ENCODE measurements at places on chromosomes 4 and X.

- DNase-seq = no peak
Observed at GRCh38 chrX:76202471-76202870, 29.6 kb downstream of the PBDC1 start.

DNA sequence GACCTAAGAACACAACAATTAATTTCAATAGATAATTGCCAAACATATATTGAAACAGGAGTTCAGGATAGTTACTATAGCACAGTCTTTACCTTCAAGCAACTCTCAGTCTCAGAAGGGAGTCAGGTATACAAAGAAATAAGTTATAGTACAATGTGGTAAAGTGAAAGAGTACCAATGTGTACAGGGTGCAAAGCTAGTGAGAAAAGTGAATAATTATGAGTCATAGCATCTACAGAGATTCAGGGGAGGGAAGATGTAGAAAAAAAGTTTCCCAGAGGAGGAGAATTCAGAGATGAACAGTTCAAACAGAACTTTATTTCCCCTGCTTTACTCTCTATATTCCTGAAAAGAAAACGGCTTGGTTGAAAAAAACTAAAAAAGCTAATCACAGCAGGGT lies 22.7 kb upstream of the DKK2 start:
- no peak for DNase-seq

DNA sequence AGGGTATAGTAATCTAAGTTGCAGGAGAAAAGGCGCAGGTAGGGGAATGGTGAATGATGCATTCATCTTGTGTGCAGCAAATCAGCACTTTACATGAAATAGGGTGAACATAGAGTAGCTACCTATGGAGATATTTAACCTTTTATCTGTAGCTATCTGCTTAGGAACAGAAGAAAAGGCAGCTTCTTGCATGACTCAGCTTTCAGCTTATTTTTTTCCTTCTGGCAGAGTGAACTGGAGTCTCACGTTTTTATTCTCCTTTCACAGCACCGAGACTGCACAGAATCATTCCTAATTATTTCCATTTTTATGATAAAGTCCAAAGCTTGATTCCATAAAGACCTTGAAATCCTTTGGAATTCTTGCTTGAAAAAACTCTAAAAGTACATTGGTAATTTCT lies 4.8 kb upstream of the SCOC start:
- no peak for DNase-seq

- DNase-seq = no peak
Observed at GRCh38 chrX:32998776-32999175, 212.6 kb downstream of the DMD start.

DNA sequence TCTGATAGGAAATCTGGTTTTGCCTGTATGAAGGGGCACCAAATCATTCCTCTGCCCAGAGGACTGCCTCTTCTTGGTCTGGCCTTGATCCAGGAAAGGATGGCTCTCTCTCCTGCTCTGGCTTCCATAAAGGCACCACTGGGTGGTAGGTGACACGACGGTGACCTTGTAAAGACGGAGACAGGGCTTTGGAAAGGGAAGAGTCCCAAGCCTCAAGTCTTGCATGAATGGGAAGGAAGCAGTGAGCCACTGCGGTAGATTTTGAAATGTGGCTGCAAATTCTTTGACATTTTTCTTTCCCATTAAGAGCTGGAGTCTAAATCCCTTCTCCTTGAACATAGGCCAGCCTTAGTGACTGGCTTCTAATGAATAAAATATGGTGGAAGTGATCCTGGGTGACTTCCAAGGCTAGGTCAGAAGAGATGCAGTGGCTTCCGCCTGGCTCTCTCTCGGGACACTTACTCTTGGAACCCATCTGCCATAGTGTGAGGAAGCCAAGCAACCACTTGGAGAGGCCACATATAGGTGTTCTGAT lies 347.4 kb downstream of the BCOR start:
- no peak for DNase-seq

GRCh38 chr4:21415728-21416127 lies 532.8 kb downstream of the KCNIP4 start:
- DNase-seq = no peak

DNA sequence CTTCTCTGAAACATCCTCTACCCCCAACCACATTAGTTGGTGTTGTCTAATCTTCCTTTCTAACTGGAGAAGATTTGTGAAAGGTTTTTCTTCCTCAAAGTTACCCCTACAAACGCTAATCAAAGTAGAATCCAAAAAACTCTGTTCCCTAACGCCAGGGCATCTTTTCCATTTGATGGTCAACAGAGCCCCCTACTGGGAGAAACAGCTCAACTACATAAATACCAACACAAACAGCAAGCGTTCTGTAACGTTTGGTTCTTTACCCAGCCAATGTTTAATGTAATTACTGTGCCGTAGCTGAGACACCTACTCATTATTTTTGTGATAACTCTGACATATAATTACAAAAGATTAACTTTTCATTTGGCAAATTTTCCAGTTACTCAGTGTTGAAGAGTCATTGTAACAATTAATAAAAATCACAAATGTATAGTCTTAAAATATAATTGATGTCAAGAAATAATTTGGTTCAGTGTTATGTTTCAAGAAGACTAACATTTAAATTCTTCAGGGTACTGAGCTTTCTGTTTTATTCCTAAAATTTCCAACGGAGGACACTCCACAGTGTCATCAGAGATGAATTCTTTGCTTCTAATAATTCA lies 94.9 kb upstream of the TBC1D9 start:
- DNase-seq = peak; percentile 52

GRCh38 chr4:2964706-2965258 lies 1.4 kb downstream of the GRK4 start:
- DNase-seq = no peak

DNA sequence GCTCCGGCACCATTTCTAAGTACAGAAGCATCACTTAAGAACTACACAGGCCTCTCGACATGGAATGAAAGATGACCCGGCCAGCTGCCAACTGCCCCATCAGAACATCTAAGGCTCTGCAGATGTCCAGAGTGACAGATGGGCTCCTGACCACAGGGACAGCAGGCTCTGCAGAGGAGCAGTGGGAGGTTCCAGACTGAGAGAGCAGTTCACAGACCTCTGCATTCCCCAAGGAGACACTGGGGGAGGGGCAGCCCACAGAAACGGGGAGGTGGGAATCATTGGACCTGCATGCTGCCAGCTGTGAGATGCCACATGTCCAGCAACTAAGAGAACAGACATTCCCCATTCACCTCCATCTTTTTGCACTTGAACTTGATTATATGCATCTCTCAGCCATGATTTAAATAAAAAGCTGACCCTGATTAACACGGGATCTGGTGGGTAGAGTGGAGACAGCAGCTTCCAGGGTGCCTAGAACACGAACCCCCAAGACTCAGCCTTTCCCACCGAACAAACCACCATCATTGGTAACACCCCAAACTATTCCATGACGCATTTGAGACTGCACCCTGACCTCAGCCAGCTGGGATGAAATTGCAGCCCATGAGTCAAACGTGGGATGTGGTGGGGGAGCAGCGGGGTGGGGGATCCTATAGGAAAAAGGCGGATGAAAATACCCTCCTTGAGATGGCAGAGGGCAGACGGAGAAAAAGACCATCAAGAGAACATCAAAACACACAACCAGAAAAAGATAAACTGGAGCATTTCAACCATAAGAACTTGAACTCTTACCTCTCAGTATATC lies 47.2 kb downstream of the AFAP1 start:
- DNase-seq = no peak

DNA sequence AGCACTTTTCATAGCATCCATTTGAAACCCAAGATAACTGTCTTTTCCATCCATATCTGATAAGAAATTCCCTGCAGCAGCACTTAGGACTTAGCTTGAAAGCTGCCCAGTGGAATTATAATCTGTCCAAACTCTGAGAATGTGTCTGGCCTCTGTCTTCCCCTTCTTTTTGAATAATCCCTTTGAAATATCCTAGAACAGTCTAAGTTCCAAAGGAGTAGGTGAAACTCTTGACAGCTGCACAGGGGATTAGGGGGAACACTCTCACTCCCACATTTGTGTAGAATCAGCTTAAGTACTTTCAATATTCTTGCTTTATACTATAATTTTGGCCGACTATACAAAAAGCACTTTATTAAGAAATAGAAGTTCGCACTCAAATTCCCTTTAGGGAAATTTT lies 157.7 kb downstream of the PAPSS1 start:
- no peak for DNase-seq

DNA sequence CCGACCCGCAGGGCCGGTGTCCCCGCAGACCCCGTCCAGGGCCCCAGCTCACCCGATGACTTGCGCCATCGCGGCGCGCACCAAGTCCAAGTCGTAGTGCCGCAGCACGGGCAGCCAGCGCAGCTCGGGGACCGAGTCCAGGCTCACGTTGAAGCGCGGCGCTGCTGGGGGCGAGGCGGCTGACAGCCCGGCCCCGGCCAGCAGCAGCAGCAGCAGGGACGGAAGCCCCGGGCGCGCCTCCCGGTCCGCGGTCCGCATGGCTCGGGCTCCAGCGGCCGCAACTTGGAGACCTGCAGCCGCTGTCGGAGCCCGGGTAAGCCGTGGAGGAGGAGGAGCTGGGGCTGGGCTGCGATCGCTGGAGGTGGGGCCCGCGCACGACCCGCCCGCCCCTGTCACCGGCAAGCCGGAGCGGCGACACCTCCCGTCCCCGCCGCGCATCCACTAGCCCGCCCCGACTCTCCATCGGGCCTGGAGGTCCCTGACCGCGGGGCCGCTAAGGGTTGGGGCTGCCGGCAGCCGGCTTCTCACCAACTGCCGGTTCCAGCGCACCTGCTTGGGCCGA lies at the start of gene NAAA:
TSS of gene NAAA (minus strand) at position 322 of the 562 bp plus-strand sequence. CDS start at position 258, 64 bp downstream.
- DNase-seq = peak; percentile 16

DNA sequence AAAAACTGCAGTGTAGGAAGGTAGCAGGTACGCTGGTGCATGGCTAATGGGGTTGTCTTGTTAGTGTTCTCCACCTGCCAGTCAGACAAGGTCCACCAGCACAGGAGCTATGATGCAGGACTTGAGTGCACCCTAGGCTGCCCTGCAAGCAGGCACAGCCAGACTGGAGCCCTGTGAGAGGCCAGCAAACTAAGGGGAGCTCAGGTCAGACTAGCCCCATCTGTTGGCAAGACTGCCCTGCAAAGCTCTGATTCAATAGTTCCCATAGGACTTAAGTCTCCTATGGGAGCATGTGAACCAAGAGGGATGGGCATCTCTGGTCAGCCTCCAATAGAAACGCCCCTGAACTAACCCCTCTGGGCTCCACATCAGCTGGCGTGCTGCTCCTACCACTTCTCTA lies 1307.3 kb downstream of the C4orf33 start:
- no peak for DNase-seq

GRCh38 chr4:35494955-35495354 lies 749.4 kb downstream of the ARAP2 start:
- no peak for DNase-seq

DNA sequence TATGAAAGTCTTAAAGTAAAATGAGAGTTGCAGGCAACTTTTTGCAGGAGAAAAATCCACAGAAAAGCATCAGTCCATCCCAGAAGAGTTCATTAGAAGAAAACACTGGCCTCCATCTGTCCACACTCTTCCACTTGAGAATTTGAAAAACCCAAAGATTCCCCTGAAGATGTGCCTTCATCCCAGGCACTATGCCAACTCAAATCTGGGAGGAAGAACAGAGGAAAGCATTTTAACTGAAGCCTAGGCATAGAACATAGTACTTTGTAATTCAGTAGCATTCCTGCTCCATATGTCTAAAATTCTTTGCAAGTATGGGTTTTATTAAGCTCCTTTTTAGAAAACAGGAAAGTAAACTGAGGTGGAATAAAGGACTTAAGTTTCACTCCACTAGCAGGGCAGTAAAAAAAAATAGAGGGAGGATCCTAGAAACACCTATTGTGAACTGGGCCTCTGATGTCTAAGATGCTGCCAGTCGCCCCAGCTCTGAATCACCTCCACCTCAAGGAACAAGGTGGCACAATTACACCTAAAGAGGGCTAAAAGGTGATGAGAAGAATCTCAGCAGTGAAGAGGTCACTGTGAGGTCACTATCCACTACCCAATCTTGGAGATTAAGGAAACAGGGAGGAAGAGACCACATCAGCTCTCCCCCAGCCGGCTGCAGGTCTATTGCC lies 141.9 kb upstream of the FAM241A start:
- DNase-seq = no peak

GRCh38 chrX:2474963-2475726 lies 25.6 kb downstream of the DHRSX start:
- DNase-seq = no peak

- peak; percentile 66 for DNase-seq
Observed at GRCh38 chr4:150010525-150011126, 67.6 kb upstream of the DCLK2 start.

DNA sequence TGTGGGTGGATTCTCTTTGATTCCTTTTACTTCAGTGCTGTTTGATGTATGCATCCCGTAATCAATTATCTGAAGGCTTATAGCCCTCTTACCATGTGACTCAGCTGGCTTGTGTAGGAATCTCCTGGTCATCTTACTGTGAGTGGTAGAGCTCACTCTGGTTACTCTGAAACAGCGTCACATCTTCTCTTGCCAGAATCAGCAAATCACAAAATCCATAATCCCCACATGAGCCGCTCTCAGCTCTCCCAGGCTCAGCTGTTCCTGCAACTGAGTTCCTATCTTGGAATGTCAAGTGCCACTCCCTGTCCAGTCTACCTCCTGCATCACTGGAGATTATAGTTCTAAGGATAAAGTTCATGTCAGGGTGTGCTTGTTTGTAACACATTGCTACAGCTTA lies 278.0 kb downstream of the FBXO8 start:
- DNase-seq = no peak

GRCh38 chr4:165375465-165375864 lies 3.3 kb upstream of the CPE start:
- DNase-seq = no peak

DNA sequence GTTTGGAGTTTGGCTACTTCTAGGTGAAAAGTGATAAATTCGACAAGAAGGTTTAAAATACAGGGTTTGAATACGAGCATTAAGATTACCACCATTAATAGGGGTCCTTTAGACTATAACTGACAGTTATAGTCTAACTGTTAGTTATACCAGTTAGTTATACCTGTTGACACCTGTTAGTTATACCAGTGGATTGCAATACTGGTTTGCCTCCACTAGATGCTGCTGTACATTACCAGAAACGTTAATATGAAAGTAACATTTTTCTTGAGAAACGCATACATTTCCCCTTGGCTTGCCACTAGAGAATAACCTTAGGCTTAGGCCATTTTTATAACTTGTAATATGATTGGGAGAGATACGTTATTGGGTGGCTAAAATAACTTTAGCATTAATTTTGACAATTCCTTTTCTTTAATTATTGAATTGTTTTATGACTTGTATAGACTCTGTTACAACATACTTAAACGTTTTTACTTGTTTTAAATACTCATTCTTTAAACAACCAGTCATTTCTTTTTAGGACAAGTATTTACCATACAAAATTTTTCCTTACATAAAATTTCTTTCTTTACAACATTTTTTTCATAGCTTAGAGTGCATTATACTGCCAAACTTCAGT lies 911.2 kb downstream of the FSTL5 start:
- DNase-seq = peak; percentile 23

- DNase-seq = no peak
Observed at GRCh38 chrX:4315891-4316290, 602.4 kb upstream of the PRKX start.

DNA sequence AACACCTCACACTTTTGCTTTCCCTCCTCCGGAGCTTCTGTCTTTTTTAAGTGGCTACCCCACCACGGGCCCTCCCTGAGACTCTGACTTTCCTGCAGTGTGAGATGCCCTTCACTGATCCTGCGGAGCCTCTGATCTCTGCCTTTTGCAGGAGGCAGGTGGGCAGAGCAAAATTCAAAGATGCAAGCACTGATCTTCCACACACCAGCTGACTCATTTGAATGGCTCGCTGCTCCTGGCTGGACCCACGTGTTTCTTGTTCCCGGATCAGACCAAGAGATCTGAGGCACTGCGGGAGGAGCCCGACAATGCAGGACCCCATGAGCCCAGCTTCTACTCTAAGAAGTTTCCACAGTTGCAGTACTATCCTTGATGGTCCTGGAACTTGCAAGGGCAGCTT lies 1607.9 kb upstream of the TENM3 start:
- DNase-seq = no peak
